Activated CD4-positive, alpha-beta T cell treated with anti-CD3 and anti-CD28 coated beads, Interleukin-2, Interleukin-4, amounts not matched to agents 100 ng/mL and 50 ng/mL, durations not matched to agents 16 hours and 8 hours (primary cell): ENCODE measurements at places on chromosomes 2 and 18.

DNA sequence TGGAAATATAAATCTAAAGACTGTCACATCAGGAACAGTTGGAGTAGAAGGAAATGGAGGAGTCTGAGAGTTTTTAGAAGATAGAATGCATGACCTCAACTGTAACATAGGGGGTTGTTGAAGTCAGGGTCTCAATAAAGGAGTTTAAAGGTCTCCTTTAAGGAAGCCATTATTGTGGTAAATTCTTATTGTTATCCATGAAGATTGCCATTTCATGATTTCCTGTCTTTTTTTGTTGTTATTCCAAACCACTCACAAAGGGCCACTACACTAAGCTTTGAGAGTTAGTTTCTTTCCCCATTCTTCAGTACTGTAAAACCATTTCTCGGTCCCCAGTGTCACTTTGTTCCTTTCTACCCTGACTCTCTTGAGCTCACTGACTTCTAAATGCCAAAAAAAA lies 134.0 kb downstream of the DTNA start:
- DNase-seq = no peak

DNA sequence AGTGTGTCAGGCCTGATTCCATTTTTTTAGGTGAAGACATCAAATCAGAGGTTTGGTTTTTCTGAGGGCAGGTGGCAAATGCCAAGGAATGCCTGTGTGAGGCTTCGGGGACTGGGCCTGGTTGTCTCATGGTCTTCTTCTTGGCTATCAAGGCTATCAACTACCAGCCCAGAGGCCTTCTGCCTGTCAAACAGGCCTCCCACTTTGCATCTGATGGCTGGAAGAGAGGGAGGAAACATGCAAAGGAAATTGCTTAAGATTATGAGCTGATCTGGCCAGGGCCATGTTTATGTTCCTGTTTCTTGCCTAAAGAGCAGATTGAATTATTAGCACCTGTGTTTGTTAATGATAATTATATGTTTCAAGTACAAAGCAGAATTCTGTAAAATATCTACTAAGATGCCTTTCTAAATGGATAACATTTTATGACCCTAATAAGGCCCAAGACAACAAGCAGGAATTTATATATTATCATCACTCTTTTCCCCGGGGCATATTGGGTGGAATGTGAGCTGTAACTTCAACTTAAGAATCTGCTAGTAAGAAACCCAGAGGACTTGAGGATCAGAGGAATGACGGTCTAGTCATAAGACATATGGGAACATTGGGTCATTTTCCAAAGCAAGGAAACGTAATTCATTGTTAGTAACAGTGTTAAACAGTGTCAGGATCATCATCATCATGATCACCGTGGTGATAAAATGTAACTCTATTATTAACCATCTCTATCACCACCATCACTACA lies 123.2 kb downstream of the LYPD6B start:
- DNase-seq = no peak

- DNase-seq = no peak
These were observed 99.1 kb downstream of the TACR1 start for GRCh38 chr2:75100011-75100800.

DNA sequence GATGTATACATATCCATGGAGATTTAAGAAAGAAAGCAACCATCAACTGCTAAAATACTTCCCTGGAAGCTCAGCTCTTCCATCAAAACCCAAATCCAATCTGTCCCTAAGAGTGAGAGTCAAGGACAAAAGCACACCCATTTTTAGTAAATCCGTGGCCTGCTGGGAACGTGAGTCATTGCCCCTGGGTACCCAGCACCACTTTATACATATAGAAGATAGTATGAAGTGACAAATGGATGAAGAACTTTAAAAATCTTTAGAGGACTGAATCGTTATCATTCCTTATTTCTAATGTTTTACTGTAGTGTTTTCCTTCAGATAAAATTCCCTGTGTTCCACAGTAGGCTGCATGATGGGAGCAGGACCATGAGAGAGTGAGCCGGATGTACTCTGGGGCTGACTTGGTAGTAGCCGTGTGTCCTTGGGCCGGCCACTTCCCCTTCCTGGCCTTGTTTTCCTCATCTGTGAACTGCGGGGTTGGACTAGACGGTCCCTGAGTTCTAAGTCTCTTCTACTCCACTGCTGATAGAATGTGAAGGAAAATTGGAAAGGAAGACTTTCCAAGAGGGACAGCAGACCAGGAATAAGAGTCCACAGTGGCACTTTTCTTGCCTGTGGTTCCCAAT lies 28.5 kb upstream of the CEP68 start:
- DNase-seq = no peak
